ENCODE measurements at places on chromosomes 6 and 20. TPM values are rescaled to one million over a fixed set of nuclear protein-coding genes. Genes with fewer than 3 reads are reported as not detected.

Gene EPB41L1
- 14.1 TPM for total RNA-seq

Gene PTK7
- total RNA-seq = 78.5 TPM

Gene FNDC1
- 0.23 TPM for total RNA-seq

Gene KIAA1755
- 0.59 TPM for total RNA-seq

Gene FAM209B
- total RNA-seq = not detected

Gene ADGB
- total RNA-seq = not detected

Gene ZNF76
- 11.7 TPM for total RNA-seq

Gene SNAP25
- not detected for total RNA-seq

Gene C20orf204
- 0.23 TPM for total RNA-seq

Gene ROS1
- total RNA-seq = under 0.01 TPM

Gene PSORS1C2
- not detected for total RNA-seq

Gene HDGFL1
- not detected for total RNA-seq

Gene CLIC5
- total RNA-seq = not detected

Gene F13A1
- total RNA-seq = not detected

Gene ANKRD66
- total RNA-seq = not detected

Gene XKR7
- total RNA-seq = not detected

Gene FANCE
- total RNA-seq = 2.8 TPM

Gene LZTS3
- total RNA-seq = 1.6 TPM

Gene TRAPPC3L
- total RNA-seq = not detected

Gene CRISP1
- total RNA-seq = not detected

Gene MCHR2
- total RNA-seq = not detected

Gene SIRPD
- not detected for total RNA-seq
